Karpas-422 (cell line): ENCODE measurements at places on chromosomes 2 and 18.

- no peak for DNase-seq
Observed at GRCh38 chr2:219002395-219003266, 9.4 kb upstream of the CRYBA2 start.

GRCh38 chr2:70757360-70757759 lies 10.6 kb downstream of the ADD2 start:
- DNase-seq = no peak

DNA sequence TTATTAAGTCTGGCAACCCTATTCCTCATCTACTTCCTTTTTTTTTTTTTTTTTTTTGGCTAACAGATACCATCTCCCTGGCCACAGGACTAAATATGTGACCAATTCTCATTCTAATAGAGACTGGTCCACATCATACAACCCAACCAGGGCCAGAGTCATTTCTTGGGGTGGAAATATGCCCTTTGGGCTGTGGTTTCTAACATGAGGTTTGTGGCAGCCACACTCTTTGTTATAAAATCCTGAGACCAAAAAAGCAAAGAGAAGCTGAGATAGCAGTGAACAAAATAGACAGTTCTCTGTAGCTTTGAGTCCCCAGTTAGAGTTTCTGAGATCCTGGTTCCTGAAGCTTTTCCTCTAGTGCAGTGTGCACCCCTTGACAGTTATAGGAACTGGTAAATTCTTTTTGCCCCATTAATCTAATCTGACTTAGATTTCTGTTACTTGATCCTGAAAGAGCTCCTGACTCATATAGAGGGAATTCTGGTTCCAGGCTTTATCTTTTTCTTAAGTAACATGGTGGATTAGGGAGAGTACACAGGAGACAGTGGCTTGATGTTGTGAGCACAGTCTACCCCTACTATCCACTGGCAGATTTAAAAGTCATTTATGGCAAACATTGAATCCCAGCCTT lies 86.8 kb downstream of the MAIP1 start:
- DNase-seq = no peak

DNA sequence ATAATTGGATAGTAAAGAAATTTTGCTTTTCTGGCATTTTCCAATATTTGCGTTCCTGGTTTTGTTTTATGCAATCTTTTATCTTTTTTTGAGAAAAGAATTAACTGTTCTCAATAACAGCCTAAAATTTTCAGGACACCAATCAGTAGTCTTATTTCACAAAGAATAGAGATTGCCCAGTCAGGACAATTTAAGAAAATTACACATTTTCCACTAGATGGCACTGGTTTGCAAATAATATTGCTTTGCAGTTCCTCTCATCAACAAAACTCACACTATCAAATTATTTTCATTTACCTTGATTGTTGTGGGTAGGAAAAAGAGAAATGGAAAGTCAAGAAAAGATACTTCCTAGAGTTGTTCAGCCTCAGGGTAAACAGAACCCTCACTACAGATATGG lies 2.4 kb upstream of the RBM45 start:
- DNase-seq = peak; percentile 82

- no peak for DNase-seq
Observed at GRCh38 chr2:208542465-208543041, 136.0 kb downstream of the PTH2R start.

GRCh38 chr2:16096962-16097361 lies 156.6 kb downstream of the MYCN start:
- DNase-seq = no peak

DNA sequence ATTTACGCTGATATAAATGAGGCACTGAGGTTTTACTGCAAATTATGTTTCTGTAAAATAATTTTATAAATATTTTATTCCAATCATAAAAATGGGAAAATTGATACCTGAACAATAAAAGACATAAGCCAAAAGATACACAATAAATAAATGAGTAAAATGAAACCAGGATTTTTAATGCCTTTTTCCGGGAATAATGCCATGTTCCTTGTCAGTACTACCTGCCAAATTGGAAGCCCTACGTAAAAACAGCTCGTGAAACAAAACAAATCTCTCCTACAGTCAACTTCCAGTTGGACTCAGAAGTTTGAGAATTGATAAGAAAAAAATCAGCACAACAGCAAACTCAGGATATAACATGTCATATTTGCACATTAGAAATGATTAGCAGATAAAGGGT lies 18.0 kb downstream of the GALNT3 start:
- no peak for DNase-seq

DNA sequence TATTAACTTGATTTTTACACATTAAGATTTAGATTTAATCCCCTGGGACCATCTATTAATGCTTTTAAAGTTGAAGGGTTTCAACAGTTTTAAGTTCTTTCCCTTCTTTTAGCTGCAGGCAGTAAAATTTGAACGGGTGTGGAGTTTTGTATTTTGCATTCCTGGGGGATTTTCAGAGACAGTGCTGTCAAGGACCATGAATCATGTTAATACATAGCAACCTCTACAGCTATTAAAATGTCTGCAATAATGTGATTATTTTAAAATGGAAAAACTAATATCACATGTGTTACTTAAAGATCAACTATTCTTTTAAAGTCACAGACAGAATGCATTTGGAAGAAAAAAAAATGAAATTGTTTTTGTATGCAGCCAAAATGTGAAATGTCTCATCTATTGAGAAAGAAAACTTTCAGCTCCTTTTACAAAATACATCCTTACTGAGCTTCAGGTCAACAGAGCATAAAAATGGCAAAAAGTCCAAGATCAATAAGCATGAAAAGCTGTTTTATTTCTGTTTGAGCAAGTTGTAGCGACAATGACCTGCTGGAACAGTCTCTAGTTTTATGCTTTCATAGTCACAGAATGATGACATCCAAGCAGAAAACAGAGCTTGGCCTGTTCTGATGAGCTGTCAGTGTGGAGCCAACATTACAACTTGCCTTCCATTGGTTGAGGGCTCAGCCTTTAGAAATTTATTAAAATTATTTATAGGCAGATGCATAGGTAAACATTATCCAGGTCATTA lies 21.6 kb upstream of the ZNF521 start:
- DNase-seq = no peak

DNA sequence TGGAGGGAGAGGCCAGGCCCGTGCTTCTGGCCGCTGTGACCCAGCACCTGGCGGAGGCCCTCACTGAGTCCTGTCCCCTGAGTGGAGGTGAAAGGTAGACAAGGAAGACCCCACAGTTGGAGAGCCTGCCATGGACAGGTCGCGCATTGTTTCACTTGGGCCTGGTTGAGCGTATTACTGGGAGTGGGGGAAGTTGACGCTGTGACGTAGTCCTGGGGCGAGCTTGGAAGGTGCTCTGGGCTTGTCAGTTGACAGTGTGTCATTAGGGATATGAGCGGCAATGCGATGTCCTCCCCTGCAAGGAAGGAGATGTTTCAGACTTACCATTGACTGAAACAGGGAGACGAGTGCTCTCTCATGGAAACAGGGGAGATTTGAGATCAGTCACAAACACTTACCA lies 127.1 kb downstream of the SH3RF3 start:
- no peak for DNase-seq

DNA sequence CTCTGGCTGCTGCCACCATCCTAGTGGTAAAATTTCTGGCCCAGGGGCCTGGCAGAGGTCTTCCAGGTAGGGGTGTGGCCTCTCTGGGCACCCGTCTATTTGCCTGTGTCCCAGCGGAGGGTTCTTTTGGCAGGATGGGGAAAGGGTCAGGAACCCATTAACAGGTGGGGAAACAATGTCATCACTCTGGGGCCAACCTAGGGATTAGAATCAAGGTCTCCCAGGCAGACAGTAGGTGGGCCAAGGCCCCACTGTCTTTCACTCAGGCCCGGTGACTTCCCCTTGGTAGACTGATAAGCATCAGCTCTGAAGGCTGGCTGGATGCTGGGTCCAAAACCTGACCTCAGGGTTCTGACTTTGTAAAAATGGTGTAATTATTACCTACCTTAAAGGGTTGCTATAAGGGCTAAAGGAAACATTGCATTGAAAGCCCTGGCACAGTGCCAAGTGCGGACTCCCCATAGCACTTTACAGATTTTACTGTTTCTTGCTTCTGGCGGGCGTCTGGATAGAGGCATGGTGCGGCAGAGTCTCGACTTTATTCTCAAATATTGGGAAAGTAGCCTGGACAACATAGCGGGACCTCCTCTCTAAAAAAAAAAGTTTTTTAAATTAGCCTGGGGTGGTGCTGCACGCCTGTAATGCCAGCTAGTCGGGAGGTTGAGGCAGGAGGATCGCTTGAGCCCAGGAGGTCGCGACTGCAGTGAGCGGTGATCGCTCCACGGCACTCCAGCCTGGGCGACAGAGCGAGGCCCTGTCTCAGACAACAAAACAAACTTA lies 2.2 kb downstream of the LBX2 start:
- no peak for DNase-seq

DNA sequence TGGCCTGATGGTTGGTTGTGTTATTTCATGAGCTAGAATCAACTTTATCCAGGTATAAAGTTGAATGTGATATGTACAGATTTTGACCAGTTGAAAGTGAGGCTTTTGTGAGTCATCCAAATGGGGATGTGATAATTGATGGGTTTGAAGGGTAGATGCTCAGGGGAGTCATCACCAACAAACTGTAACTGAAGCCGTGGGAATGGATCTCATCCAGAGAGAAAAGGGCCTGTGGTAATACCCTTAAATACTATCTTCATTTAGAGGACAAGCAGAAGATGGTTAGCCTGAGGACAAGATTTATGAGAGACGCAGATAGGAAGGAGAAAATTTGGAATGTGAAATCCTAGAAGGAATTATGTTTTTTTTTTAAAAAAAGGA lies 90.5 kb upstream of the MYO3B start:
- DNase-seq = no peak

- no peak for DNase-seq
Observed at GRCh38 chr2:155633887-155634570, 698.5 kb downstream of the NR4A2 start.

DNA sequence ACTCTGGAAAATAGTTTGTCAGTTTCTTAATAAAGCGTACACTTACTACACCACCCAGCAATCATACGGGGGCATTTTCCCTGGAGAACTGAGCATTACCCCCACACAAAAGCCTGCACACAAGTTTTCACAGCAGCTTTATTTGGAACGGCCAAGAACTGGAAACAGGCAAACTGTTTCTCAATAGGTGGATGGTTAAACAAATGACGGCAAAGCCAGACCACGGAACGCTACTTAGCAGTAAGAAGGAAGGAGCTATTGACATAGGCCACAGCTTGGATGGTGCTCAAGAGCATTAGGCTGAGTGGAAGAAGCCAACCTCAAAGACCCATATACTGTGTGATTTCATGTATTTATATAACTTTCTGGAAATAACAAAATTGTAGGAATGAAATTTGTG lies 9.0 kb downstream of the MALL start:
- no peak for DNase-seq

DNA sequence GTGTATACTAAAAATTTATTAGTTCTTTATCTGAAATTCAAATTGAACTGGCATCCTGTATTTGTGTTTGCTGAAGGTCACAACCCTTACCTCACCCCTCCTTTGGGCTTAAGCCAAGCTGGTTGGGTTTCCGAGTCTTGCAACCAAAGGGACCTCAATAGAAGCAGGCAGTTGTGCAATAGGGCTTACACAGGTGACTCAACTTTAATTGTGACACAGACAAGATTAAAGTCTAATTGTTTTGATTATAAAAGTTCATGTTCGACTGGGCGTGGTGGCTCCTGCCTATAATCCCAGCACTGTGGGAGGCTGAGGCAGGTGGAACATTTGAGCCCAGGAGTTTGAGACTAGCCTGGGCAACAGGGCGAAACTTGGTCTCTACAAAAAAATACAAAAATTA lies 71.5 kb downstream of the RAB31 start:
- DNase-seq = no peak

- peak; percentile 94 for DNase-seq
Observed at GRCh38 chr18:36688020-36688965, 140.5 kb downstream of the TPGS2 start.

DNA sequence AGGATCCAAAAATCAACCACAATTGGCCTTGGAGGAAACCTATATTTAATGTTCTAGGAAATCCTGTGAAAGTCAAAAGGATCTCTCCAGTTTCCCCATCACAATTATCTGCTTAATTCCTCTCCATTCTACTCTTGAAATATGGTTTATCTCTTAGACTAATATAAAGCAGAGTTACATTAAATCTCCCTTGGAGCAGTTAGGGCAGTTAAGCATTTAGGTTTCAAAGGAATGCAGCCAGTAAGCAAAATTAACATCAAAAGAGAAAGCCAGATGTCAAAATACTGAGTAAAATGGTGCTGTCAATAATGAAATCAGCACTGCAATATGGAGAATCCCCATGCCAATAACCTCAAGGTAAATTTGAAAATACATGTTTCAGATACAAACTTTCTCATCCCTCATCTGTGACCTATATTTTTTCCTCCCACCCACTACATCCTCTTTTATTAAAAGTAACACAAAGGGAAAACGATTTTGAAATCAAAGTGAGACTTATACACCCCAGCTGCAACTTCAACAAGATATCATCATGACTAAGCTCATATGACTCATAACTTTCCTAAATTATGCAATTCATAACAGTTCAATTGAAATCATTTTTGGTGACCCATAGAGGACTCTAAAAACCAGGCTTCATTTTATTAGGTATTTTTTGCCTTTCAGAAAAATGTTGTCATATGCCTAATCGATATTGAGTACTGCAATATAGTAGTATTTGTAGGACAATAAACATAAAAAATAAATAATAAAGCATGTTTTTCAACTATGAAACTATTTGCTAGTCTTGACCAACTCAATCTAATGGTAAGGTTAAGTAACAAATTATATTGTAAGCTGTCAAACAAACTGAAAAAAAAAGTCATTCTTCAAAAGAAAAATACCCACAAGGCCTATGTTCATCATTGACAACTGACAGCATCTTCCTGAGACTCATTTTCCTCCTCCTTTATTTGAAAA lies 3.1 kb downstream of the ADAM17 start:
- DNase-seq = peak; percentile 56

DNA sequence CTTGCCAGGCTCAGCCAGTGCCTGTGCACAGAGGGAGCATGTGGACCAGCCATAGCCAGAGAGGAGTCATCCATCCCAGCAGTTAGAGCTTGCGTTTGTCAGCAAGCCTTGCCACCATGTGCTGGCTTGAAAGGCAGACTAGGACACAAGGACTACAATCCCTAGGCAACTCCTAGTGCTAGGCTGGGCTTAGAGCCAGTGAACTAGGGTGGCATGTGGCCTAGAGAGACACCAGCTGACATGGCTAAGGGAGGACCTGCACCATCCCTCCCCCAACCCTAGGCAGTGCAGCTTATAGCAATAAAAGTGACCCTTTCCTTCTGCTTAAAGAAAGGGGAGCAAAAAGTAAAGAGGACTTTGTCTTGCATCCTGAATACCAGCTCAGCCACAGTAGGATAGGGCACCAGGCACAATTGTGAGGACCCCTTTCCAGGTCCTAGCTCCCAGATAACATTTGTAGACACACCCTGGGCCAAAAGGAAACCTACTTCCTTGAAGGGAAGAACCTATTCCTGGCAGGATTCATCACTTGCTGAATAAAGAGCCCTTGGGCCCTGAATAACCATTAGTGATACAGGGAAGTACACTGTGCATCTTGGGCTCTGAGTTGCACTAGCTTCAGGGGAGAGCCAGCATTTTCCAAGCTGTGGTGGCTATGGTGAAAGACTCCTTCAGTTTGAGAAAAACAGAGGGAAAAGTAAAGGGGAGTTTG lies 38.7 kb upstream of the UXS1 start:
- DNase-seq = no peak

GRCh38 chr2:105129722-105130232 lies 91.9 kb downstream of the MRPS9 start:
- peak; percentile 60 for DNase-seq

GRCh38 chr2:56537756-56538155 lies 354.0 kb downstream of the CCDC85A start:
- DNase-seq = no peak
